ENCODE measurements at places on chromosomes 16 and 17.

GRCh38 chr17:49471089-49471683, 23.9 kb upstream of the NGFR start:
- no peak for DNase-seq

GRCh38 chr17:81537343-81537855, 9.2 kb downstream of the FSCN2 start:
- DNase-seq, result no peak

DNA sequence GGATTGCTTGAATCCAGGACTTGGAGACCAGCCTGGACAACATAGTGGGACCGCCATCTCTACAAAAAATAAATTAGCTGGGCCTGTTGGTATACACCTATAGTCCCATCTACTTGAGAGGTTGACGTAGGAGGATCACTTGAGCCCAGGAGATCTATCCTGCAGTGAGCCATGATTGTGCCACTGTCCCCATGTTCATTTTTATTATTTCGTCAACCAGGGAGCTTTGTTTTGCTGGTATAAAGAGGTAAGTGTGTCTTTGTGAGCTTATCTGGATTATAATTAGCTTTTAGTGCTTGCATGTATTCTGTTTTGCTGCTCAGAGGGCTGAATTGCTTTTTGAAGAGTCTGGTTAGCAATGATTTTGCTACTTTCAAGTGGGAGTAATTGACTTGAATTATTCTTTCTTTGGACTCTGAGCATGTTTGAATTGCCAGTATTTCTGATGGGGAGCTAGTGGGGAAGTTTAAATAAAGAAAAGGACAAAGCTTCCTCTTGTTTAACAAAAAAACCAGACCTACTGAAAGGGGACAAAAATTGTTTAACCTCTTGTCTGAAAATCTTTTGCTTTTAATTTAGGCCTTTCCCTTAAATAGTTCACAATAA, 31.6 kb upstream of the BCAS3 start:
- no peak for DNase-seq

DNA sequence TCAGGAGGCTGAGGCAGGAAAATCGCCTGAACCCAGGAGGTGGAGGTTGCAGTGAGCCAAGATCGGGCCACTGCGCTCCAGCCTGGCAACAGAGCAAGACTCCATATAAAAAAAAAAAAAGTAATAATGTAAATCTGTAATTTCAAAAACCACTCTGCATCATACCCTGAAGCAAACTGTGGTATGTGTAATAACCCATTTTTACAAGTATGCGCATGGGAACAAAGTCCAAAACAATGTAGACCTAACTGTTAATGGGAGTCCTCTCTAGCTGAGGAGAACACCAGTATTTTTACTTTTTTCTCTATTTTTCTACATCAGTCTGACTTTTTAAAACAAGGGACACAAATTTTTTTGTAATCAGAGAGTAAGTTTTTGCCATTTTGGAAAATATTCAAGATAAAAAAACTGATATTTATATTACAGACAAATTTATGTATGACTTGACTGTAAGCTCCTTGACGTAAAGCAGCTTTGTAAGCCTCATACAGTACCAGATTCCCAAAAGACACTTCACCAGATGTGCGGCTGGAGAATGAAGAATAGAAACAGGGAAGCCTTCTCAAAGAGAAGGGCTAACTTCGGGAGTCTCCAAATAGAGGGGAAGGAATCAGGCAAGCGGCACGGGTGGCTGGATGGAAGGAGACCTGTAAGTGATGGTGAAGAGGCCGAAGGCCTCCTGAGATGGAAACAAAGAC, 25.7 kb downstream of the CMTM4 start:
- no peak for DNase-seq

DNA sequence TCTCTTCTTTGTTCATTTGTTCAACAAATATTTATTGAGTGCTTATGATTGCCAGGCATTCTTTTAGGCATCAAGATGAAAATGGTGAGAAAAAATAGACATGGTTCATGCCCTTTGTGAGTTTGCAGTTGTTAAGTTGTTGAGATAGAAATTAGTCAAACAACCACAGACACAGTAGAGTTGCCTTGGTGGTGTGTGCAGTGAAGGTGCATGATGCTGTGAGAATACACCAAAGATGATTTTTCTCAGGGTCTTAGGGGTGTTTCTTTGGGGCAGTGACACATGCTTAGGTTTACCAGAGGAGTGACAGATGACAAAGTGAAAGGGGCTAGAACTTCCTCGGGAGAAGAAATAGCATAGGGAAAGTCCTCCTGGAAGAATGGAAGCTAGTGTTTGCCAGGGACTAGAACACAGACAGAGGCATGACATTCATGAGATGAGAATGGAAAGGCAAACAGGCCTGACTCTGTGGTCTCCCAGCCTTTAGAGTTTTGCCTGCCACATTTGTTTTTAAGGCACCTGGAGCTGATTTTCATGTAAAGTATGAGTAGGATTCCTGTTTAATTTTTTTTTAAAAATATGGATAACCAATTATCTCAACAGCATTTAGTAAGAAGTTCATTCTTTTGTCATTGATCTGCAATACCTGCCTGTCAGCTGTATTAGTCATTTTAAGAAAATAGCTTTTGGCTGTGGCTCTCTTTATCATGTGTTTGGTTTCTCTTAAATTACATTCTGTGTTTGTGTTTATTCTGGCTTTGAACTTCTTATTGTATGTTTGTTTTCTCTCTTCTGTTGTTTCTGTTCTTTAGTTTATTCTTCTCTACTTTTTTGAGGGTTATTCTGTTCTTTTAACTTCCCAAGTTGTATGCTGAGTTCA, 36.6 kb downstream of the CYLD start:
- DNase-seq, result no peak

DNA sequence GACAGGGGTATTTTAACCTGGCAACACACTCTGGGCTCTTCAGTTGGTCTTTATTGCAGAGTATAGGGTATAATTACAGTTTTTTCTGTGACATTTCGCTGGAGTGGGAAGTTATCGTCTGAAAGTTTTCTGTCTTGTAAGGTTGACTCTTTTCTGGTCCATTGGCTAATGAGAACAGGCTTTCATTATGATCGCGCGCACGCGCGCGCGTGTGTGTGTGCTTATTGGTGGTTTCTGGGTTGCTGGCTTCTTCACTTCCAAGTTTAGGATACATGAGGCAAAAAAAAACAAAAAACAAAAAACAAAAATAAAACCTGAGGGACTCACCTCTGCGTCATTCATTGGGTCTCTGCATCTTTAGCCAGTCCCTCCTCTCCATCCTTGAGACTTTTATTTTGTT, 68.7 kb upstream of the MYOCD start:
- no peak for DNase-seq

DNA sequence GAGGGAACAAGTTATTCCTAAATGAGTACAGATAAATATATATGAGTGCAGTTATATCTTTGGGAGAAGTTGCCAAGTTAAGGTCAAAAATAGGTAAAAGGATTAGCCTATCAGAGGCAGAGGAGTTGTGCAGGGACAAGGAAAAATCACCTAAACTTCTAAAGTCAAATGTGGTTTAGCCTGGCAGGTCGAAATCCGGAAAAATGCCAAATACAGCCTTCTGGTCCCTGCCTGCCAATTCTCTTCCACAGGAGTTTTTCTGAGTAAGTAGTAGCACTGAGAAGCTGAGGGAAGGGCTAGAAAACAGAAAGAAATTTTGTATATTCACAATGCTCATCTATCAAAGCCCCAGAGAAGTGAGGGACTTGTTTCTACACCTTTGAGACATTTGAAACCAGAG, 17.6 kb upstream of the CES5A start:
- DNase-seq, result no peak

- DNase-seq, result no peak
Observed at GRCh38 chr17:42866631-42867575, 15.9 kb downstream of the AOC3 start.

DNA sequence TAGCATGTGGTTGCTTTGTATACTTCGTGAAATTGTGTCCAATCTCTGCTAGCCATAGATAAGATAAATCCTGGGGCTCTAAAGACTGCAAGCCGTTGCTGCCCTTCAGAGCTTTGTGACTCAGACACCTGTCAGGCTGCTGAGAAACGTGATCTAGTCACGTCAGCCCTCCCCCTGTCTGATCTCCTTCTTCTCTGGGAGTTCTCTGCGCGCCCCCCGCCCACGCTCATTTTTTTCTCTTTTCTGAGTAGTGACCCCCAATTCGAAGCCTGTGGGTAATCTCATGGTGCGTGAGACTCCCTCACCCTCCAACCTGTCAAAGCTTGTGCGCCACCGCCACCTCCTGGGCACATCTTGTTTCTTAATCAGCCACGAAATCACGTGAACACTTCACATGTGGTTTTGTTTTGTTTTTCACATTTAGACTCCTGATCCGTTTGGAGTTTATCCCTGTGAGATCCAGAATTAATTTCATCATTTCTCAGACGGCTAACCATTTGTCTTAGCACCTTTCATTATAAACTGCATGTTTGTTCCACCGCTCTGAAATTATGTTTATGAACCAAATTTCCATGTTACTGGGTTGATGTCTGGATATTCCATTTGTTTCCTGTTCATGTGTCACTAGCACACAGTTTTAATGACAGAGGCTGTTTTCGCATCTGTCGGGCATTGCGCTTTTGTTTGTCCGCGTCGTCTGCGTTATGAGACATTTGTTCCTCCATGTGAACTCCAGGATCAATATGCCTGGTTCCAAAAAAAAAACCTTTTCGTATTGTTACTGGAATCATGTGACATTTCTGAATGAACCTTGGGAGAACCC, 977 bp upstream of the ZNF778 start:
- peak; percentile 73 for DNase-seq

GRCh38 chr16:55906123-55906522, 30.9 kb upstream of the CES5A start:
- DNase-seq, result no peak

DNA sequence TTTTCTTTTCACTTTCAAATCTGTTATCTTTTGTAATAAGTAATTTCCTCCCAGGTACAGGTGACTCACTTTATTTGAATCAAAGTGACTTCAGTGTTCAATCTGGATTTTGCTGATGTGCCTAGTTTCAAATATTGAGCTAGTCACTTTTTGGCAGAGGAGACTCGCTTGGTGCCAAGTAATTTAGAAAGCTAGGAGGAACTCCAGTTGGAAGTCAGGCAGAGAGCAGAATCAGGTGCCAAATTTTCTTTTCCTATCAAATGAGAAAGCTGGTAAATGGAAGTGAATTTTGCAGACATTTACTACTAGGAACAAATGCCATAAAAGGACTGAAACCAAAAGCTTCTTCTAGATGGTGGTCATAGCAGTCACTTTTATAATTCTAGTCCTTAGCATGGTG, 656.0 kb upstream of the KIF2B start:
- no peak for DNase-seq

GRCh38 chr17:74145756-74146155, 57.7 kb upstream of the RPL38 start:
- DNase-seq, result no peak

DNA sequence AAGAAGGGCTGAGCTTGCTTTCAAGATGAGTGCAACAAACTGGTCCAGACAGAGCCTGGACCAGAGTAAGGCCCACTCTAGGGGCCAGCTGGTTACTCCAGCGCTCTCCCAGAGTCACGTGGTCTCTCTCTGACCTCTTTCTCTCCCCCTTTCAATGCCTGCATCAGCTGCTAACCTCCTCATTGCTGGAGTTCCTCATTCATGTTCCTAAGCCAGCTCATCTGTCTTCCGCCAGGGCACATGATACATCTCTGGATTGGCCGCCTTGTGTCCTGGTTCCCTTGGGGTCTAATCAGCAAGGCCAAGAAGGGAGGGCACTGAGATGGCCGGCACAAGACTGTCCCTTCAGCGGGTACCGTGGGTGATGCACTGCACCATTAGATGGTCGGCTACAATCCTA, 26.9 kb upstream of the ZFP90 start:
- DNase-seq, result no peak

DNA sequence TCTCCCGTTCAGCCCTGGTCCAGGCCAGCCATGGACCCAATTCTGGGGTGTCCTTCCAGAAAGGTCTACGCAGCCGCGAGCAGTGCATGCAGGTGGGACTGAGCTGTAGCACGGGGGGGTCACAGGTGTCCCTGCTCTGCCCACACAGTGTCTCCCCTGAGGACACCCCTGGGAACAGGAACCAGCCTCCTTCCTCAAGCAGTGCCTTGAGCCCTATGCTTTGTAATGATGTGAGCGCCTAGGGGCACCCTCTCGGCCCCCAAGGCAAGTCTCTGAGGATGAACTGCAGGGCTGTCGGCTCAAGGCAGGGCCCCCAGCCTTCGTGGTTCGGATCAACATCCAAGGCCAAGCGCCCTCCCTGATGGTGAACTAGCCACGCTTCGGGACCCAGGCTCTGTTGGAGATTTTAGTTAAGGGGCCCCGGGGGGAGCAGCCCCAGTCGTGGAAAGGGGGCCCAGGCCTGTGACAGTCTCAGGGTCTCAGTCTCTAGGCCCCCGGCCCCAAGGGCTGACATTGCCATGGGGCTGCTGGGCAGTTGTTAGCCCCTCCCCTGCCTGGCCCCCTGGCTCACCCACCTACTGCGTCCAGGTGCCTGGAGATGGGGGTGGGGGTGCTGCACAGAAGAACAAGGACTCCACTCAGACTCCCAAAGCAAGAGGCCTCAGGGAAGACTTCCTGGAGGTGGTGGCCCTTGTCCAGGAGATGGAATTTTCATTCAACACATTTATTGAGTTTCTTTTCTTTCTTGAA, 2.3 kb downstream of the IL17C start:
- no peak for DNase-seq

- no peak for DNase-seq
Observed at GRCh38 chr16:65740711-65741110, 618.8 kb upstream of the CDH11 start.

GRCh38 chr17:56173958-56174835, 20.9 kb downstream of the ANKFN1 start:
- DNase-seq, result no peak

- DNase-seq, result peak; percentile 25
Observed at GRCh38 chr17:50931144-50931908, 65.2 kb upstream of the TOB1 start.

DNA sequence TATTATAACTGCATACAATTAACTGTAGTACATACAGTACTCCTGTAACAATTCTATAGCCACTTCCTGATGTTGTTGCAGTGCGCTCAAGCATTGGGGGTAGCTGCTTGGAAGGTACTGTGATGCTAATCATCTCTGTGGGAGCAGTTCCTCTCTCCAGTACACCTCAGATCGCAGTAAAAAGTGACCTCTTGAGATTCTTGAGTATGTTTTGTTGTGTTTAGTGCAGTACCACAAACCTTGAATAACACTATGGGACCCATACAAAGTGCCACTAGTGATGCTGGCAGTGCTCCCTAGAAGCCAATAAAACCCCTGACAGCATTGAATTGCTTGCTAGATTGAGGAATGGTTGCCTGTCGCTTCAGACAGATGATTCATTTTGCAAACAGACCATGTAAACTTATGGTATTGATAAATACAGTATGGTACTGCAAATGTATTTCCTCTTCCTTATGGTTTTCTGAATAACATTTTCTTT, 193.0 kb downstream of the SPECC1 start:
- no peak for DNase-seq

DNA sequence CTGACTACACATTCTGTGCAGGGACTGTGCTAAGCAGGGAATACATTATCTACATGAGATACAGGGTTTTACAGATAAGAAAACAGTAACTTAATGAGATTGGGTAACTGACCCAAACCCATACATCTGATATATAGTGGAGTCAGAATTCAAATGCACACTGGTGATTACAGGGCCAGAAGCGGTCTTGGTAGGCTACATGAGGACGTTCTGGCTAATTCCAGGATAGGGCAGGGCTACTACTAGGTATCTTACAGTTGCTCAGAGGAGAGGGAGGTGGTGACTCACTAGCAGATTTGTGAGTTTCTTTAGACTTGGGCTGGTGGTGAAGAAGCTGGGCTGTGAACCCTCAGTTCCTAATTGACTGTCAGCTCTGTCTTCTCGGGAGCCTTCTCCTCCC, 21.4 kb downstream of the TRIM16 start:
- no peak for DNase-seq

All from activated CD8-positive, alpha-beta memory T cell treated with anti-CD3 and anti-CD28 coated beads for 1 hour (primary cell).